HFF-Myc (cell line): ENCODE measurements at places on chromosomes 2 and 18.

- no peak for DNase-seq
Observed at GRCh38 chr2:100906679-100907078, 86.7 kb downstream of the NPAS2 start.

DNA sequence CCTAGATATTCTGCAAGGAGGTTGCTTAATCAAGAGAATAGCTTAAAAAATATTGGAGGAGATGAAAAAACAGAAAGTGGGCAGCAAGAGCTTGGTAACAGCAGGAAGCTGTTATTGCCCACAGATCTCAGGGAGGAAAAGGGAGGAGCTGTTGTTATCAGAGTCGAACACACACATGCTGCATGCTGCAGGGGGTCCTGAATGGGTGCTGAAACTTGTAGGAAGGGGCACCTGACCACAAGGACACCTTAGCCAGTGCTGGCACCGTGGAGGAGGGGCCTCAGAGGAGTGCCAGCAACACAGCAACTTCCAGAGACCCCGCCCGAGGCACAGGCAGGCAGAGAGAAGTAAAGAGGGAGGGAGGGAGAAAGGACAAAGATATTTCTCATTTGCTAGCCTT is 332.9 kb downstream of the SOCS6 start:
- no peak for DNase-seq

- no peak for DNase-seq
Observed at GRCh38 chr2:183740241-183740640, 616.0 kb downstream of the NUP35 start.

DNA sequence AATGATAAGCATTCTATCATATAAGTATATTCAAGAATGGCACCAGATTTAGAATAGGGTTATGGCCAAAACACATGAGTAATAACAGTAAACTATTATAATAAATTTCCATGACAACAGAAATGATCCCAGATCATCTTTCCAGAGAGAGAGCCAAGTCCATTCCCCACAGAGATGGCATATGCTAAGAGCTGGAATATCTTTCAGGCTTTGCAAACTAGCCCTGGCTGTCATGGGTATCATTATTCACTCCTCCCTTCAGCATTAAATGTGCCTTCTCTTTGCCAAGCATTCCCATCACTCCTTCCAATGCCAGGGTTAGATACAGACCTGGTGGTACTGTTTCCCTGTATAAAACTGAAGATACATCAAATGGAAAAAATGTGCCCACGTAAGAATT is 10.9 kb downstream of the FEZ2 start:
- no peak for DNase-seq

DNA sequence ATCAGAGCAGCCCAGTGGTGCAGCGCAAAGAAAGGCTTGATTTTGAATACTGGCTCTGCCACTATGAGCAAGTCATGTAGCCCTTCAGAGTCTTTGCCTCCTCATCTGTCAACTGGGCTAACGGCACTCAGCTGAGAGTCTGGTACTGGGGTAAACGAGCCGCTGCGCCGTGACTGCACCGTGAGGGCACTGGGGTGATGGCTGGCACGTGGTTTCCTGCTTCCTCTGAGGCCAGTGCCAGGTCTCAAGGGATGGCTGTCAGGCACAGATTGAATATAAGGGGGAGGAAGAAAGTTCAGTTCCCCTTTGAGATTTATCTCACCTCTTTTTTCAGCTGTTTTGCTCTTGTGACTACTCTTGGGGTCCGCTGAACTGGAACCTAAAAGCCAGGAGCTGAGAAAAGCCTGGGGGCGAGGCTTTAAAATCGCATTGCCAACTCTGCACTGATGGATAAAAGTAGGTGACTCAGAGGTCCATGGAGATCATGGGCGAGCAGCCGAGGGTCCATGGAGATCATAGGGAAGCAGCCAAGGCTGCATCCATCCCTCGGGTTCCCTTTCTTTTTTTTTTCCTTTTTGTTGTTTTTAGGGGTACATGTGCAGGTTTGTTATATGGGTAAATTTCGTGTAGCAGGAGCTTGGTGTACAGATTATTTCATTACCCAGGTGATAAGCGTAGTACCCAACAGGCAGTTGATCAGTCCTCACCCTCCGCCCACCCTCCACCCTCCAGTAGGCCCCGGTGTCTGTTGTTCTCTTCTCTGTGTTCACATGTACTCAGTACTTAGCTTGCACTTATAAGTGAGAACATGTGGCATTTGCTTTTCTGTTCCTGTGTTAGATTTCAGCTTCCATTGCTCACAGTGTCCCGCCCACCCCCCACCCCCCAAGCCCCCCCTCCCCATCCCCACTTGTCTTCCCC is 114.3 kb downstream of the SPP2 start:
- no peak for DNase-seq

DNA sequence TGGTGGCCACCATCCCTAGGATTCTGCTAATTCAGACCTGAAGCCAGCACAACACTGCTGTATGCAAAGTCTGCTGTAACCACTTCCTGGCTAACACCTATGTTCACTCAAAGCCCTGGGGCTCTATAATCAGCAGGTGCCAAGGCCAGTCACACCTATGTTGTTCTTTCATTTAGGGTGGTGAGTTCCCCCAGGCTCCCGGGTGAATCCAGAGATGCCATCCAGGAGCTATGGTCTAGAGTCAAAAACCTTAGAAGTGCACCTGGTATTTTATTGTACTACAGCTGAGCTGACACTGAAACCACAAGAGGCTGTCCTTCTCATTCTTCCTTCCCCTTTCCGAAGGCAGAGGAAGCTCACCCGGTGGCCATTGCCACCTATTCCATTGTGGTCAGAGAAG is 46.2 kb upstream of the CCDC141 start:
- no peak for DNase-seq
